K562 (cell line): ENCODE measurements at places on chromosomes 7 and 10.

- H3K27ac ChIP-seq, result no peak overlapping the region
- H3K27me3 ChIP-seq, result no peaks in the 10 kb centered on the region
- H3K4me3 ChIP-seq, result no peak overlapping the region
These were observed 16.9 kb upstream of the ENTPD1 start for GRCh38 chr10:95739056-95739455.

DNA sequence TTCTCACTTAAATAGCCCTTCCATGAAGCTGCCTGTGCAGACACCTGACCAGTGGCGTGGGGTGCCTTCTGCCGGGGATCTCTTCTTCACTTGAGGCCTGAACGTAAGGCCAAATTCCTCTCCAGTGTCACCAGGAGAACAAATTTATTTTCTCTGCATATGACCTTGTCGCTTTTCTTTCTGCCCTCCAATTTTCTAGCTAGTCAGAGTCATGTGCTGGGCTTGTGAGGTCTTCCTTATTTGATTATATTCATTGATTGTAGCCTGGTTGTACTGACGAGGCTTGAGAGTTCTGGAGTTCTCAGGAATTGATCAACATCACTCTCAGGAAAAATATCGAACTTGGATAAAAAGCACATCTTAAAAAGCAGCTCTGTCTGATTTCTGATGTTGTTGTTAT is 255.7 kb downstream of the BUB3 start:
- no peak overlapping the region for H3K27ac ChIP-seq
- H3K4me1 ChIP-seq, result no peaks in the 10 kb centered on the region
- no peaks in the 10 kb centered on the region for H3K27me3 ChIP-seq
- H3K36me3 ChIP-seq, result no peaks in the 10 kb centered on the region
- no peak for DNase-seq
- no peak overlapping the region for H3K4me3 ChIP-seq

GRCh38 chr7:130426564-130426963 is 14.3 kb downstream of the CEP41 start:
- H3K36me3 ChIP-seq, result no peaks in the 10 kb centered on the region
- DNase-seq, result no peak
- H3K27ac ChIP-seq, result no peak overlapping the region
- H3K27me3 ChIP-seq, result peaks cover 13% of the 10 kb centered on the region; the same call in 2 of the 3 replicates
- no peaks in the 10 kb centered on the region for H3K4me1 ChIP-seq
- H3K4me3 ChIP-seq, result no peak overlapping the region

DNA sequence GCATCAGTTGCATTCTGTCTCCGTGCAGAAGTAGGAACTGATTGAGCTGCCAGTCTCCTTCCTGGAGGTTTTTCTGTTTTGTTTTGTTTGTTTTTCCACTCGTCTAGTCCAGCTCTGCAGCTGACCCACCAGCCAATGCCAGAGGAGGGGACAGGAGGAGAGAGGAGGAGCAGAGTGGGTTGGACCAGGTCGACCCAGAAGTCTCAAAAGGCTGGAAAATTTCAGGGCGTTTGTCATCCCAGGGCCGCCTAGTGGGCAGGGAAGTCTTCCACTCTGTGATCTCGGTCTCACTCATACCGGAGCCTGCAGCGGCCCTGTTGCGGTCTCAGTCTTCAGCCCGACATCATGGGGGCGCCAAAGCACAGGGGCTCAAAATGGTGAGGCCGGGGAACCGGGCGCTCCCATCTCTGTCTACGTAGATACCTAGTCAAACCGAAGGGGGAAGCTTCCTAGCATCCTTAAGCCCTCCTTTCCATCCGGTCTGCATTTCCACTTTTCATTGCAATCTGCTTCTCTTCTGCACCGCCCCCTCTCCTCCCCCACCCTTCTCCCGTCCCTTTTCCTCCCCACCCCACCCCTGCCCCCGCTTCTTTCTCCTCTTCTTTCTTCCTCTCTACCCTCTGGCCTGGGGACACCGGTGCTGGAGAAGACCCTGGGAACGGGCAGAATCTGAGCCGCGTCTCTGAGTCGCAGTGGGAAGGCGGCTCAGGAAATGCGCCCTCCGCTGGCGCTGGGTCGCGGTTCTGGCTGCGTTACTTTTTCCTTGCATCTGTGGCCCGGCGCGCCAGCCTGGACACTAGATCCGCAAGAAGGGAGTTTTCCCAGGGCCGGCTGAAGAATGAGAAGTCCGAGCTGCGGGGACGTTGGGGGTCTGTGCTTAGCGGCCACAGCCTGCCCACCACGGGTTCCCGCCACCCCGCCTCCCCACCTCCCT is 16.2 kb upstream of the PAX2 start:
- peaks cover 16% of the 10 kb centered on the region for H3K4me1 ChIP-seq
- H3K4me3 ChIP-seq, result no peak overlapping the region
- peaks cover 12% of the 10 kb centered on the region for H3K27me3 ChIP-seq

- no peak overlapping the region for H3K27ac ChIP-seq
- H3K4me1 ChIP-seq, result no peaks in the 10 kb centered on the region
- no peak for DNase-seq
- H3K27me3 ChIP-seq, result no peaks in the 10 kb centered on the region
- no peak overlapping the region for H3K4me3 ChIP-seq
These were observed 424.8 kb downstream of the KIF20B start for GRCh38 chr10:90126256-90126595.

- no peaks in the 10 kb centered on the region for H3K4me1 ChIP-seq
- H3K27ac ChIP-seq, result no peak overlapping the region
- no peak overlapping the region for H3K4me3 ChIP-seq
- DNase-seq, result no peak
These were observed 26.1 kb downstream of the DNAJC9 start for GRCh38 chr10:73220989-73221388.
